ENCODE measurements at places on chromosomes 12 and 14. TPM values are rescaled to one million over a fixed set of nuclear protein-coding genes. Genes with fewer than 3 reads are reported as not detected.

Gene KCNJ8
- 20.4 TPM for polyA plus RNA-seq

Gene TBX3
- polyA plus RNA-seq = 79.5 TPM

DNA sequence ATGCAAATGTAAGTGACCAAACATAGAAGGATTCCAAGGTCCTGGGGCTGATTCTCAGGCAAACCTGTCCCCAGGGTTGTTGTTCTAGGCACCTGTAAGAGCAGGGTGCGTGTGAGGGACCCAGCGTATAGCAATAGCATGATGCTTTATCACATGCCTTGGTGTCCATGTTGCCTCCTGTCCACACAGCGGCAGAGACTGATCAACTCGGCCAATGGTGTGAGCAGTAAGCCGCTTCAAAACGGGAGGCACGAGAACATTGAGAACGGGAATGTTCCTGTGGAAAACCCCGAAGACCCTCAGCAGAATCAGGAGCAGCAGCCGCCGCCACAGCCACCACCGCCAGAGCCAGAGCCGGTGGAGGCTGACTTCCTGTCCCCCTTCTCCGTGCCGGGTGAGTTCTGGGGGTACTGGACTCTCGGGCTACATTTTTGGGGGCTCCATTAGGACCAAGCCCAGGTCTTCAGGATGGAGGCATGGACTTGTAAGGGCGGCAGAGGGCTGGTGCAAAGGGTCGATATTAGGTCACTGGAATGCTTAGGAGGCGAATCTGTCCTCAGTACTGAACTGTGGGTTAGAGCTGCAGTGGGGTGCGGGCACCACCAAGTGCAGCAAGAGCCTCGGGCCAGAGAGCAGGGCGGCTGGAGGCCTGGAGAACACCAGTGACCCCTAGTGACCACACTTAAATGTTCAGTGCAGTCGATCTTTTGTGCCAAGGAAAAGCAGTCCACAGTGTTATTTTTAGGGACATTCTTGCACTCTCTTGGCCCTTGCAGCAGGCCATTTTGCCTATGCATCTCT, 57.2 kb upstream of the RIN3 start:
- DNase-seq = peak; percentile 39

Gene ARG2
- 31.7 TPM for polyA plus RNA-seq

Gene FLVCR2
- polyA plus RNA-seq = 7.5 TPM

DNA sequence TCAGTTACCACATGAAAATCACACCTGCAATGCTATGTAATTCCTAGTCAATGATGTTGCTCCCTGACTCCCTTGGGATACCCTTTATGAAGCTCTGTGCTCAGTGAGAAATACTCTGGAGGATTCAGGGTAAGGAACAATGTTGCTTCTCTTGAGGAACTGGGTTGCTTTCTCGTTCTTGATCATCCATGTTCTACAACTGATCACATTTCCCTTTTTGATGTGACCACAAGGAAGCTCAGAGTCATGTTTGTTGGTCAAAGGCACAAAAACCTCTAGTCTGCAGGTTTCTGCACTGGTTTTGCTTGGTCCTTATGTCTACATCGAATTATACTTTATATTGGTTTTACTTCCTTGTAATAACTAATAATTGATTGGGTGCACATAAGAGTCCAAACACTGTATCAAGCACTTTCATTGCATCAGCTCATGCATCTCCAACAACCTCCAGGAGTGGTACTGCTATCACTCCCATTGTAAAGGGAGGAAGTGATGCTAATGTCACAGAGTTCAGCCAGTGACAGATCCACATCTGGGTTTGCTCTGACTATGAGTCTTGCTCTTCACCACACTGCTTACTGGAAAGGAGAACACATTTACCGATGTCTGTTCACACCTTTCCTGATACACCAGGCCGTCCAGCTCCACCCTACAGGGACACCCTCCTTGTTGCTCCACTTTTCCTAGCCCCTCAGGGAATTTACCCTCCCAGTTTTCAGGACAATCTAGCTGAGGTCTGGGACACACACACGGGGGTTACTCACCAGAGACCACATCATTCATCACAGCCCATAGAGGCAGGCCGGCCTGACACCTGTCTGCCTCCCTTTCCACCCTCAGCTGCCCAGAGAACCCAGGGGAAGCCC, 41.0 kb downstream of the CMKLR1 start:
- DNase-seq = no peak

GRCh38 chr12:120064054-120064940, 52.3 kb downstream of the RAB35 start:
- no peak for DNase-seq

Gene PIANP
- polyA plus RNA-seq = 11.4 TPM

DNA sequence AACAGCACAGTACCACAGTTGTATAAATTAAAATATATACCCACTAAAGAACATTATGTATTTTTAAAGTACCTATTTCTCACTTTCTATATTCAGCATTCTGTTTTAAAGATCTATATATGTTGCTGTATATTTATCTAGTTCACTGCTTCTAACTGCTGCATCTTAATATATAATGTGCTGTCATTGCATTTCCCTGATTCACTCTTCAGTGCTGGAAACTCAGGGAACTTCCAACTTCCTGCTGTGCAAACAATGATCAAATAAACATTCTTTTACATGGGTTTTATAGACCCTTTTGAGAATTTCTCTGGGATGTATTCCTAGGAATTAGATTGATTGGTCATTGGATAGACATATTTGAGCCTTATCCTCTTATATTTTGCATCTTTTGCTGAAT, 379.1 kb downstream of the APAF1 start:
- DNase-seq = no peak

DNA sequence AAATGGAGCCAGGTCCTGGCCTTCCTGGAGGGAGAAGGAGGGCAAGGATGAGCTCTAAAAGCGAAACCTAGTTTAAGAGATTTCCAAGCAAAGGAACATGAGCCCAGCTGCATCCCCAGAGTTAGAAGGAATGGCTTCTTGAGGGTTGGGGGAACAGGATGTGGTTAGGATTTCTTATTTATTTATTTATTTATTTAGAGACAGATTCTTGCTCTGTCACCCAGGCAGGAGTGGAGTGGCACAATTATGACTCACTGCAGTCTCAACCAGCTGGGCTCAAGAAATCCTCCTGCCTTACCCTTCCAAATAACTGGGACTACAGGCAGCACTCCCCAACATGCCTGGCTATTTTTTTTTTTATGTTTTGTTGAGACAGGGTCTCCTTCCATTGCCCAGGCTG, 25.3 kb upstream of the TMEM106C start:
- no peak for DNase-seq

DNA sequence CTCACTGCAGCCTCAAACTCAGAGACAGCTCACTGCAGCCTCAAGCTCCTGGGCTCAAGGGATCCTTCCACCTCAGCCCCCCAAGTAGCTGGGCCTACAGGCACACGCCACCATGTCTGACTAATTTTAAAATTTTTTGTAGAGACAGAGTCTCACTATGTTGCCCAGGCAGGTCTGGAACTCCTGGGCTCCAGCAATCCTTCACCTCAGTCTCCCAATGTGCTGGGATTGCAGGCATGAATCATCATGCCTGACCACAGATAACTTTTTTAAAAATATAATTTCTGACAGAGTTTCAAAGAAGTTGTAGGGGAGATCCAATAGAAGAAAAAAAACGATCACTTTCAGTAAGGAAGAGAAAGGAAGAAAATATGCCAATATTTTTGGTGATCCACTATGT, 189.7 kb upstream of the CDKN3 start:
- DNase-seq = no peak

DNA sequence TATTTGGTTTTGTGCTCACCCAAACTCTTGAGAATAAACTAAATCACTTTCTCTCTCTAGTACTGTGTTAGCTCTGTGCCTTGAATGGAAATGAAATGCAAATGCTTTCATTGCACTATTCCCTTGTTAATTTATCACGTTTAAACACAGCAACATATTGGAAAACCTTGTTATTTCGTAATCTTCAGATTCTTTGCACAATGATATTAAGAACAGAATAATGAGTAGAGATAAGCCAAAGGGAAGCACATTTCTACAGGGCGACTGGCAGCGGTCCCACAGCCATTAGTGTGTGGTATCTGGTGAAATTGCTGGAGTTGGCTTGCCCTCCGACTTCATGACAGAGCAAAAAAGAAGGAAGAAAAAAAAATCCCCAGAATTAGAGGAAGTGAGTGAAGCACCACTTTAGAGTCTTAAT, 166.1 kb upstream of the E2F7 start:
- DNase-seq = no peak

DNA sequence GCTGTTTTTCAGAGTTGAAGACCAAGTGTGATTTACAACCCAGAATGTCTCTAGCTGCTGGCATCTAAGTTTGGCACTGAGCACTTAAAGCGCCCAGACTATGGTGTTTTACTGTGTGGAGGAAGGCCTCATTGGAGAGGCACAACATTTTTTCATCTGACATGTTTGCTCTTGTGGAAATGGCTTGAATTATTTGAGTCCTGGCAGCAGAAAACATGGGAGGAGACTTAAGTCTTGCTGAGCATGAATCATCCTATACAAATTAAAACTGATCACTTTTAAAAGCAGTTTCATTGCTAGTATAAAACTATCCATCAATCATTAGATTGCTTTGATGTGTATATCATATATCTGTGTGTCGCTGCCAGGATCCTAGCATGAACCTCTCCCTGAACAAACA, 85.9 kb upstream of the REP15 start:
- no peak for DNase-seq

GRCh38 chr12:19794116-19794515, 354.8 kb downstream of the AEBP2 start:
- no peak for DNase-seq

DNA sequence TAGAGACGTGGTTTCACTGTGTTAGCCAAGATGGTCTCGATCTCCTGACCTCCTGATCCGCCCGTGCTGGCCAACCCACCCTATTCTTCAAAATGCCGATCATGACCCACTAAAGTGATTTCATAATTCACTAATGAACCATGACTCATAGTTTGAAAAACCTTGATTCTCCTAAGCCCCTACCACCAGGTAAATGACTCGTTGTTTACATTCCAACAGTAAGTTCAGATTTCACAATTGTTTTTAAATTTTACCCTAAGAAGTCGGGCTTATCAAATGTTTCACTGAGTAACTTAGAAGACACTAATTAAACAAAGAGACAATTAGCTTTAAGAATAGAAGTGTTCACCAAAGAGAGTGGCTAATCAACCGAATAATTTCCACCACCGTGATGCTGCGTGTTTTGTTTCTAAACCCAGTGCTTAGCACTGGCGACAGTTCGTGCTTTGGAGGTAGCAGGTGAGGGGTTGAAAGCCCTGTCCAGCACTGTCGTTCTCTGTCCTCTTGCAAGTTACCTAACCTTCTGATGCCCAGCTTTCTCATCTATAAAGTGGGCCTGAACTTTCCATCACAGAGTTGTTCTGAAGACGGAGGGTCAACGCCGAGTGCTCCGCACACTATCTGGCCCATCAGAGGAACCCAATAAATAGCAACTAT, 136.5 kb downstream of the NTF3 start:
- DNase-seq = no peak

Gene SLC10A1
- polyA plus RNA-seq = 0.18 TPM

DNA sequence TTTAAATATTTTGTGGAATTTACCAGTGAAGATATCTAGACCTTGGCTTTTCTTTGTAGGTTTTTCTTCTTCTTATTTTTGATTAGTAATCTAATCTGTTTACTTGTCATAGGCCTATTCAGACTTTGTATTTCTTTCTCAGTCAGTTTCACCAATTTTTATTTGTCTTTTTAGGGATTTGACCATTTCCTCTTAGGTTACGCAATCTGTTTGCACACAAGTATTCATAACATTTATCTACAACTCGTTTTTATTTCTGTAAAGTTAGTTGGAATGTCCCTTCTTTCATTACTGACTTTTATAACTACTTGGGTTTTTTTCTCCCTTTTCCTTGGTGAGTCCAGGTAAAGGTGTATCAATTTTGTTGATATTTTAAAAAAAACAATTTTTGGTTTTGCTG, 545.7 kb downstream of the AACS start:
- no peak for DNase-seq

Gene ATN1
- polyA plus RNA-seq = 108 TPM

- no peak for DNase-seq
Observed at GRCh38 chr14:65229748-65230728, 127.7 kb upstream of the MAX start.

GRCh38 chr14:57937676-57938075, 71.8 kb upstream of the SLC35F4 start:
- no peak for DNase-seq

DNA sequence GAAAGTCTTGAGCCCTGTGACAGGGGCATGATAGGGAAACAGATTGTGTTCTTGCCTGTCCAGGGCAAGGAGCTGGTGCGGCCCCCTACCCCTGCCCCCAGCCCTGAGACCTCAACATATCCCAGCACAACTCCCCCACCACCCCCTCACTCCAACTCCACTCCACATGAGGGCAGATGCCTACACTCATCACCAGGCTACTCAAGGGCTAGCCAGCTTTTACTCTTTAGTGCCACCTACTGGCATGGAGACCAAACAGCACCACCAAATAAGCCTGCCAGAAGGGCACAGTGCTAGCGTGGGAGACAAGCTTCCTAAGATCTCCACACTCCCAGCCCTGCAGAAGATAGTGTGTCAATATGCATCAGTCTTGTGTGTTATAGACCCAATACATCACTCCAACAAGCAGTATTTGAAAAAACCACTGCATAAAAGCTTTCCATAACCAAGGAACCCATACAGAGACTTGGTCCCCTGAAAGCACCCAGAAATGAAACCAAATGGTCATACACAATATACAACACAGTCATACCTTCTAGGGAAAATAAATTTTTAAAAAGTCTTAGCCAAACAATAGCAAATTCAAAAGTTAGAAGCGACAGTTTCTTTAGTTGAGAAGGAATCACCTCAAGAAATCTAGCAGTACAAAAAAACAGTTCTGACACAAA, 154.4 kb downstream of the KCNK10 start:
- no peak for DNase-seq

DNA sequence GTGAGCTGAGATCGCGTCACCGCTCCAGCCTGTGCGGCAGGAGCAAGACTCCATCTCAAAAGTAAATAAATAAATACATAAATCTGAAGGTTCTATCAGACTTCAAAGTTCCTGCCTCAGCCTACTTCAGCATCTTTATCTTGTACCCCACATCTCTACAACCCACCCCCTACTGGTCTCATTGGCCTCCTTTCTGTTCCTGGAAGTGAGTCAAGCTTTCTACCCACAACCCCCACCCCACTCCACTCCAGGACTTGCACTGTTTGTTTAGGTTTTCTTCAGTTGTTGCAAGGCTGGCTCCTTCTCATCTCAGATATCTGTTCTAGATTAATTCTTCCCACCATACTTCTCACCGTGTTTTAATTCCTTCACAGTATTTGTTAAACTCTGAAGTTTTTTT, 714 bp upstream of the PSMC6 start:
- DNase-seq = no peak

GRCh38 chr12:19971361-19972280, 396.7 kb upstream of the PDE3A start:
- no peak for DNase-seq

Gene RAB35
- polyA plus RNA-seq = 37.5 TPM

- DNase-seq = no peak
Observed at GRCh38 chr14:59755409-59756135, 115.0 kb downstream of the RTN1 start.

All from right renal pelvis (tissue), 4 donors.